Heart left ventricle (tissue), 16 donors: ENCODE measurements at places on chromosomes 5 and 9. TPM values are rescaled to one million over a fixed set of nuclear protein-coding genes. Genes with fewer than 3 reads are reported as not detected.

Gene CDX1
- total RNA-seq, result not detected

DNA sequence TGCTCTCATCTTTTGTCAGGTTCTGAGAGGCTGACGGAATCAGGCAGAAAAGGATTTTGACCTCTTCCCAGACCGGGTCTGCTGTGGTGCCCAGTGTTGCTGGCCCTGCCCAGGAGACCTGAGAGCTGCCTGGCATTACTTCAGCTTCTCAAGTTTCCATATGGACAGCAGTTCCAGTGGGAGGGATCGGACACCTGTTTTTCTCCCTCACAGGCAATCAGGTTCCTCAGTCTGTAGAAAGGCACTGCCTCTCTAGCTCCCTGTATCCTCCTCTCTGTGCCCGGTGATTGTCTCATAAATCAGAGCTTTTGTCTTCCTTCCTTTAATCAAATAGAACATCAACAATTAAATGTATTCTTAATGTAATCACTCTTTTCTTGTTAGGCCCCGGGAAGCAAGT, 198.7 kb downstream of the SEMA6A start:
- H3K4me1 ChIP-seq, result peaks cover 15% of the 10 kb centered on the region
- no peak overlapping the region for H3K4me3 ChIP-seq
- H3K36me3 ChIP-seq, result no peaks in the 10 kb centered on the region

Gene PCDHAC1
- 0.09 TPM for total RNA-seq

GRCh38 chr5:97623441-97623840, 440.4 kb upstream of the RIOK2 start:
- H3K27ac ChIP-seq, result no peak overlapping the region
- H3K4me3 ChIP-seq, result no peak overlapping the region
- H3K36me3 ChIP-seq, result no peaks in the 10 kb centered on the region
- H3K4me1 ChIP-seq, result no peaks in the 10 kb centered on the region

DNA sequence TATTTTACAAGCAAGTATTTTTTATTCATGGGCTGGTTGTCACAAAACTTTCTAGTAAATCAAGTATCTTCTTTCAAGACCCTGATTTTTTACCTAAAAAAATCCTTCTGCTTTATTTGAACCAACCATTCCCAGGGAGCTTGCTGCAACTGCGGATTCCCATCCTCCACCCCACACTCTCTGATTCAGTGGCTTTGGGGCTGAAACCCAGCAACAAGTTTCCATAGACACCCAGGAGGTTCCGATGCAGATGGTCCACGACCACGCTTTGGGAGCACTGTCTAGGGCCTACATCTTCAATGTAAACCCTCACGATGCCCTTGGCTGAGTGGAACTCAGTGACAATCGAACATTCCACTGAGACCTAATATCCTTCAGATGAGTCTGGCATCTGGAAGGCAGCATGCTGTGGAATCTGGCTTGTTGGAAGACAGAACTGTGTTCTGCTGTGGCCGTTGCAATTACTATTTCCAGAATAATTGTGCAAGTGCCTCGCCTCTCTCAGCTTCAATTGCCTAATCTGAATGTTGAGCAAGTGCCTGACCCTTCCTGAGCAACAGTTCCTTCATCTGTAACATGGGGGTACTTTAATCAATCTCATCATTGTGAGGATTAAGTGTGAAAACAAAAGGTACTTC, 105.1 kb downstream of the INSYN2B start:
- no peak overlapping the region for H3K4me3 ChIP-seq
- H3K27ac ChIP-seq, result peak overlapping the region; percentile 42
- H3K36me3 ChIP-seq, result no peaks in the 10 kb centered on the region
- peaks cover 57% of the 10 kb centered on the region for H3K4me1 ChIP-seq

Gene FAM78A
- total RNA-seq, result 35.1 TPM

Gene UGT3A1
- total RNA-seq, result not detected

DNA sequence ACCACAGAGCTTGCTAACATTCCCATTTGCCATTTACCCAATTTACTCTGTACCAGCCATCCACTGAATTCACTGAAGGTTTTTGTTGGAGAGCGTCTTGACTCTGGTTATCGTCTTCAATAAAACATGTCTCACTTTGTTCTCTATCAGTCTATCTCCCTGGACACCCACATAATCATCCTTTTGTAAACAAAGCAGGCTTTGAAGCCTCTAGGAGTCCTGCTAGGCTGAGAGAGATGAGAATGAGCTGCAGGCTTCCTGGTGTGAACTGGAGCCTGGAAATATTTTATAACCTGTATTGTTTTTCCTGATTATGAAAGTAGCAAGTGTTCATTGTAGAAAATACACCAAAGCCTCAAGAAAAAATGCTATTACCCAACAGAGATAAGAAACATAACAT, 140.6 kb upstream of the ZNF366 start:
- no peak overlapping the region for H3K4me3 ChIP-seq
- DNase-seq, result no peak
- H3K4me1 ChIP-seq, result no peaks in the 10 kb centered on the region
- no peak overlapping the region for H3K27ac ChIP-seq

- DNase-seq, result no peak
- H3K36me3 ChIP-seq, result no peaks in the 10 kb centered on the region
These were observed 199.4 kb downstream of the AUH start for GRCh38 chr9:91162311-91162710.

GRCh38 chr9:127020036-127020801, 102.2 kb downstream of the ANGPTL2 start:
- H3K4me3 ChIP-seq, result no peak overlapping the region
- no peaks in the 10 kb centered on the region for H3K36me3 ChIP-seq
- no peaks in the 10 kb centered on the region for H3K27me3 ChIP-seq
- no peak for DNase-seq

Gene CCNO
- total RNA-seq, result not detected

GRCh38 chr5:176436656-176437055, 11.5 kb upstream of the FAF2 start:
- H3K36me3 ChIP-seq, result no peaks in the 10 kb centered on the region
- no peaks in the 10 kb centered on the region for H3K27me3 ChIP-seq
- H3K4me3 ChIP-seq, result no peak overlapping the region
- H3K4me1 ChIP-seq, result no peaks in the 10 kb centered on the region
- H3K27ac ChIP-seq, result peak overlapping the region; percentile 50

Gene SLC45A2
- total RNA-seq, result not detected

DNA sequence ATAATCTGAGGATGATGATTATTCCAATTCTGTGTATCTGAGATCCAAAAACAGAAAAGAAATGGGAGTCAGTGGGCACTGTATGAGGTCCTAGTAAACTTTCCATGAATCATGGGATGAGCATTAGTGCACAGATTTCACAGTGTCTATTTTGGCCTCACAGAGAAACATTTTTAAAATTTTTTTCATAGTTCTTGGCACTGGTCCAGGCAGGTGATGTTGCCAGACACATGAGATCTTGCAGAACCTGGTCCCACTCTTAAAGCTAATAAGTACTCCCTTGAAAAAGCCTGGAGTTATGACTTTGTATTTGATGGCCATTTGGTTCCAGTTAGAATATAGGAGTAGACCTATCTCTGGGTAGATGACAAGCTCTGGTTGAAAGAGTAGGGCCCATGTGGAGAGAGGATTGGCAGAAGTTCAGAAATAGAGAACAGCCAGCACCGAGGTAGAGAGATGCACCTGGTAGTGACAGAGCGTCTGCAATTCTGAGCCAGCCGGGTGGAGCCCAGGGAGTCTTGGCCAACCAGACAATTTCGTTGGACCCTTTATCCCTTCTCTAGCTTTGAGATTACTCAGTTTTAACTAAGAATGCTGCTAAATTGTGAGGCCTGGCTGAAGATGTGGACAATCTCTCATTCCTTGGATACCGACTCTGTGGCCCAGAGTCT, 6.3 kb upstream of the TNFSF15 start:
- no peaks in the 10 kb centered on the region for H3K36me3 ChIP-seq
- no peaks in the 10 kb centered on the region for H3K27me3 ChIP-seq
- H3K4me1 ChIP-seq, result no peaks in the 10 kb centered on the region
- no peak overlapping the region for H3K27ac ChIP-seq
- no peak overlapping the region for H3K4me3 ChIP-seq

GRCh38 chr5:134345996-134346395, 21.0 kb downstream of the CDKL3 start:
- no peak for DNase-seq
- no peaks in the 10 kb centered on the region for H3K27me3 ChIP-seq
- H3K27ac ChIP-seq, result no peak overlapping the region
- no peak overlapping the region for H3K4me3 ChIP-seq
- no peaks in the 10 kb centered on the region for H3K36me3 ChIP-seq

Gene ANXA1
- total RNA-seq, result 117 TPM

GRCh38 chr5:41735213-41735612, 135.0 kb downstream of the OXCT1 start:
- H3K27ac ChIP-seq, result no peak overlapping the region
- no peaks in the 10 kb centered on the region for H3K36me3 ChIP-seq
- no peaks in the 10 kb centered on the region for H3K4me1 ChIP-seq
- no peaks in the 10 kb centered on the region for H3K27me3 ChIP-seq
- no peak for DNase-seq
- no peak overlapping the region for H3K4me3 ChIP-seq

Gene ABHD17B
- total RNA-seq, result 15.9 TPM

DNA sequence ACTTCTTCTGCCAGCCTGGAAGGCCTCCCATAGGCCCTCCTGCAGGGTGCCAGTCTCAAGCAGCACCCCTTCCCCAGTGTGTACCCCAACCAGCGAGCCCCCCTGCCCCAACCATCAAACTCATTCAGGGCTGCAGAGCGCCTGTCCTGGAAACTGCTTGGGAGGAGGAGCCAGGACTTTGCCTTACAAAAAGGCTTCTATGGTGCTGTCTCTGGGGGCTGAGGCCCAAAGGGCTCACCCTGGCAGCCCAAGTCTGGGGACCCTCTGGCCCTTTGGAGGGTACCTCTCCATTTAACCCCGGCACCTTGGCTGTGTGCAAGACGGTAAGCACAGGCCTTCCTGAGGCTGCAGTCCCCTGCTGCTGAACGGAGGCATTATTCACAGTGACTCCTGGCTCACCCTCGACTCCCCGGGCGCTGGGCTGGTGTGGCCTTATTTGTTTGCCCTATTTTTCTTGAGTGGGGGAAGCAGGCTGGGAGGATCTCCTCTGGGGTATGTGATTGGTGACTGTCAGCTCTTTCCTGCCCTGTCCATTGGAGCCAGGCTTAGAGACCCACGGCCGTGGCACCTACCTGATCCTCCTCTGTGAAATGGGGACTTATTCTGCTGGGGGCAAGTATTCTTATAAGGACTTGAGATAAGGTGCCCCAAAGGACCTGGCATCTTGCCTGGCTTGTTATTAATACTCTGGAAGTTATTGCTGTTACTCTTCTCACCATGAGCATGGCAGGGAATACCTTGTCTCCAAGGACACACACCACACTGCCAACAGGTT, 5.8 kb downstream of the LMX1B start:
- H3K4me1 ChIP-seq, result peaks cover 9% of the 10 kb centered on the region
- H3K27ac ChIP-seq, result no peak overlapping the region

DNA sequence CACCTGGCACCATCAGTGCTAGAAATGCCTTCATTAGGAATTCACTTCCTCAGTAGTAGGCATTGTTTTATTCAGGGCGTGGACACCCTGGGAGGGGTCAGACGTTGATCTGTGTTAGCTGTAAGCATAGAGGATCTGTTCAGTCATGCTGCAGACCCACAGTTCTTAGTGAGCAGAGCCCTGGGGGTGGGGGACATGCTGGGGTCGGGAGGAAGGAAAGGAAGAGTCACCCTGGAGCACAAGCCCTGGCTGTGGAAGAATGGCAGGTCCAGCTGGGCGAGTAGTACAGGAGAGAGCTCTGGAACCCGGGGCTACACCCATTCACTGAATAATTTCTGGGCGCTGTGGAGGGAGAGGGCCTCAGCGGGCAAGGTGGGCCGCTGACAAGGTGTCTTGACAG, 172.5 kb downstream of the FSTL4 start:
- H3K27ac ChIP-seq, result no peak overlapping the region
- H3K4me1 ChIP-seq, result peaks cover 8% of the 10 kb centered on the region

DNA sequence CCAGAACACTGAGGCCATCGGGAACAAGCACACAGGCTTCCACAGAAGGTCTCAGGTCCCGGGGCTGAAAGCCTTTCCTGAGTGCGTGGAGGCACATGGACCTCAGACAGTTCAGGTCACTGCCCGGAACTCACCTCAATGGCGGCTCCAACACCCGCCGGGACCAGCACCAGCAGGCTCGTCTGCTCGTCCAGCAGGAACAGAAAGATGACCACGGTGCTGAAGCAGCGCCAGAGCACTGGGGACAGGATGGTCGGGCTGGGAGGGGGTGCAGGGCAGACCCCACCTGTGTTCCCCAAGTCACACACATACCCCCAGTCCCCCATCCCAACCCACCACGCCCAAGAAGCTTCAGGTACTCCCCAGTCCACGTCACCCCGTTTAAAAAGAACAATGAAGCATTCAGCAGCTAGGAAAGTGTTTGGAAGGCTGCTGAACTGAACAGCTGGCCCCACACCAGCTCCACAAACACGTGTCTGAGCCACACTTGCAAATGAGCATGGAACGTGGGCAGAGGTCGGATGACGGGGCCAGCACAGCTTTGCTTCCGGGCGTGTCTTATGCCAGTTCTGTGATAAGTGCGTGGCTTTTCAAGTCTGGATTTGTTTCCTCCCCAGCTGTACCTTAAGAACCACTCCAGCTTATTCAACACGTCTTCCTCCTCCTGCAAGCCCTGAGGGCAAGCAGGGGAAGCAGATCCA, 14.6 kb downstream of the CLPTM1L start:
- no peak overlapping the region for H3K27ac ChIP-seq
- no peaks in the 10 kb centered on the region for H3K4me1 ChIP-seq
- H3K36me3 ChIP-seq, result peaks cover 55% of the 10 kb centered on the region
- no peaks in the 10 kb centered on the region for H3K27me3 ChIP-seq

DNA sequence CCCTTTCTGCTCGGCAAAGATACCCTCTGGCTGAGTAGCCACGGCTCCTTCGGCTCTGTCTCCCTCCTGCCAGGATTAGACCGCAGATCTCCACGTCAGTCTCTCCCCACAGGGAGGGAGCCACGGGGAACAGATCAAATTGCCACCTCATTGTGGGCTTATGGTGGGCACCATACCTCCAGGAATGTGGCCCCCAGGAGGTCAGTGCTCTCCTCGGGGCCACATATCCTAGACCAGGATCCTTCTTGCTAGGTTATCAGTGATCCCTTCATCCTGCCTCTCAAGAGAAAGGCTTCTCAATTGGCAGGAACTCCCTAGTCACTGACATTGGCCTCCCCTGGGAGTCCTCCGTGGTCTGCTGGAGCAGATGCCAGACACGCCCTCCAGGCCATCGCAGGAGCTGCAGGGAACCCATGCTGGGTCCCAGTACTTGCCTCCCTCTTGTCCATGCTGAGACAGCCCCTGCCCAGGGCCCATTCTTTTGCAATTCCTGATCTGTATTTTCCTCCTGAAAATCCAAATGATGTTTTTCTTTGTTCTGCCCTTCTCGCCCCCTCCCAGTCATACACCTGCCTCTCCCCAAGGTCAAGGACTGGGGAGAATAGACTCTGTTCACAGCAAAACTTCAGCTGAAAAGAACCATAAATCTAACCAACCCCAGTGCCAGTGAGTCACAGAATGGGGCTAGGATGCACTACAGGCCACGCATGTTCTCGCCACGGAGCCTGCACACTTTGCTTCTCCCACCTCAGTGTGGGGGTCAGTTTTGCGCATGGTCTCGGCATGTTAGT, 31.6 kb upstream of the ENHO start:
- no peak overlapping the region for H3K27ac ChIP-seq
- H3K36me3 ChIP-seq, result no peaks in the 10 kb centered on the region
- H3K4me3 ChIP-seq, result no peak overlapping the region
- H3K27me3 ChIP-seq, result no peaks in the 10 kb centered on the region

Gene IFNA13
- not detected for total RNA-seq
